ENCODE measurements at places on chromosomes 13 and 19.

DNA sequence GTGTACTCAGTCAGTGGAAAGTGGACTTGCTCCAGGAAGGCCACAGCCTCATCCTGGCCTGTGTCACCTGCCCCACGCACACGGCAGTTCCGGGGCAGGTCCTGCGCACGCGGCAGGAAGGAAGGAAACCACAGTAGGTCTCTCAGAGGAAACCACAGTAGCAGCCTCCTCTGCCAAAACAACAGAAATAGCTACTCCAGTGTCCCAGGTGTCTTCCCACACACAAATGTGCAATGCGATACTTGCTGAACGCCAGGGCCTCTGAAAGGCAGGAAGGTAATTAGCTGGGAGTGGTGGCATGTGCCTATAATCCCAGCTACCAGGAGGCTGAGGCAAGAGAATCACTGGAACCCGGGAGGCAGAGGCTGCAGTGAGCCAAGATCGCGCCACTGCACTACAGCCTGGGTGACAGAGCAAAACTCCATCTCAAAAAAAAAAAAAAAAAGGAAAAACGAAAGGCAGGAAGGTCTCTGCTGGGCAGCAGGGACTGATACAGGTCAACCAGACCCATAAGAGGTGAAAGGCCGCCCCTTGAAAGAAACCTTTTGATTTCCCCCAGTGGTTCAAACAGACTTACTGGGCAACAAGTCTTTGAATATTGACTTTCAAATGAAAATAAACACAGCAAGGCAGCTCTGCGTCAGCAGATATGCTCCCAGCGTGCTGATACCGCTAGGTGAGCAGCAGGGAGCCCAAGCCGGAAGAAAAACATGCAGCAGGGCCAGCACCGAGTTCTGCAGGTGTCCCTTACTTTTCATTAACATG, 49.5 kb downstream of the CRYL1 start:
- DNase-seq: peak; percentile 22

DNA sequence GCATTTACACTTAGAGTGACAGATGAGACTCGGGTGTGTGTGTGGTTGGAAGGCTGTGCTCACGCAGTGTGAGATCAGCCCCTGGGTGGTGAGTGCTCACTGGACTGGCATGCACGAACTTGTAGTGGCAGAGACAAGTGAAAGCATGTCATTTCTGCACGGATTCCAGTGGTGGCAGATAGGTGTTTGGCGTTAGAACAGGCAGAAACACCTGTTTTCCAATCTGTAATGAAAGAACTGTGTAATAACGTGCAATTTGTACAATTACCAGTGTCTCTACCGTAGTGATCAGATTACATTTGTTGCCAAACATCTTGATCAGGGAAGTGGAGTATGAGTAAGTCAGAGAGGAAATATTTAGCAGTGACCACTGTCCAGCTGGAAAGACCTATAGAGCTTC, 8.2 kb downstream of the LAMP1 start:
- DNase-seq: no peak

GRCh38 chr13:98454389-98454881, 122.5 kb downstream of the STK24 start:
- DNase-seq: peak; percentile 91

DNA sequence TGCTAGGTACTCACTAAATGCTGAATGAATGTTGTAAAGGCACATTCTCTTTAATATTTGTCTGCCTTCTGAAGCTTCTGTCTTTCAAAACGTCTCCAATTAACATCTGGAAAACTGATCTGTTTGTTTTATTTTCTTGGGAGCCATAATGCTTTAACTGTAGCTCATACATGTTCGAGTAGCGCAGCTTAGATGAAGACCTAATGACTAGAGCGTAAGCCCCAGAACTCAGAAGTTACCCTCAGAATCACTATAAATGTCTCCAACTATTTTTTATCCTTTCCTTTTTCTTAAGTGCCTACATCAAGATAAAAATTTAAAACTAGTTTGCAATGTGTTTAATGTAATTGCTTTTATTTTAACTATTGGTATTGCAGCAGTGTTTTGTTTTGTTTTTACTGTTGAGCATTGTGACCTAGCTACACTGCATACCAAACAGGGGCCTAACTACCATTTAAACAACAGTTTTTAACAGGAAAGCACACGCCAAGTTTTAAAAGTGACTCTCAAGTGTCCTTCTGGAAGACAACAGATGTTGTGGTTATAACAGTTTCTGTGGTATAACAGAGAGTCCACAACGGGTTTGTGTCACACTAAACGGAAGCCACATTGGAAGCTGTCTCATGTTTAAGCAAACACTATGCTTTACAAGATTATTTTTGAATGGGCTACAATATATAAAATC, 42.0 kb downstream of the MRPL57 start:
- DNase-seq: no peak

DNA sequence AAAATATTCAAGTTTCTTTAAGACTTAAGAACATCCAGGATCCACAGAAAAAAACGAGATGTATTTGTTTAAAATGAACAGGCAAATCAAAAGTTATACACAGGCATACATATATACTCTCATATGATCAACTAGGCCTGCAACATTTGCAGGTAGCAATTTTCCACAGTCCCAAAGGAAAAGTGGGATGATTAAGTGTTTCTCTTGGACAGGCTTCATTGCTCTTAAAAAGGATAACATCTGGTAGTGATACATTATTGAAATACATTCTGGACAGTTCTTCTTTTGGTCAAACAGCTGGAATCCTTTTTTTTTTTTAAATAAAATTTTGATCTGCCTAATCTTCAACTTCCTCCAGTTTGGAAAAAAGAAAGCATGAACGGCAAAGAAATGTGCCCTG, 114.8 kb upstream of the TDRD3 start:
- peak; percentile 90 for DNase-seq

- DNase-seq: no peak
Observed at GRCh38 chr19:17977488-17977887, 10.6 kb downstream of the KCNN1 start.

DNA sequence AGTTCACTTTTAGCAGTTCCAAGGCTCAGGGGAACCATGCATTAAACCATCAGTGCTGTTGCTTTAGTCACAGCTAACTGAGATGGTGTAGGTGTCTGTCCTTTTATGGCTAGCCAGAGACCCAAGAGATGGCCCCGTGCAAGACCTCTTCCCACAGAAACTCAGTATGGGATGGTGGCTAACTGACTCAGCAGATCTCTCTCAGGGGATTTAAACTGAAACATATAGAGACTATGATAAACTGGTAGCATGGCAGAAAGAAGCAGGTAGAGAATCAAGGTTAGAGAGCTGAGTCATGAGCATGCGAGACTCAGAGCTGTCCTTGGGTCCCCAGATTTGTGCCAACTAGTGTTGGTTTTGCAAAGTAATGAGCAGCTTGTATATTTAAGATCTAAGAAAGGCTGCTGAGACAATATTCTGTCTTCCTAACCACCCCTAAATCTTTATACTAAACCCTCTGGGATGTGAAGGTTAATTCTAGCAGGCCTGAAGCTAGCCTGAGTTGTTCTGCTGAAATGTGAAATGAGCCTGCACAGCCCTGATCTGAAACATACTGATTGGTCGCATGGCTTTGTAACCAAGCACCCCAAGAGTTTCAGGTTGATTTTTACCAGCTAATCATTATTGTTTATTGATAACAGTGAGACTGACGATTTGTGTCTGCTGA, 6.5 kb upstream of the SCEL start:
- no peak for DNase-seq

DNA sequence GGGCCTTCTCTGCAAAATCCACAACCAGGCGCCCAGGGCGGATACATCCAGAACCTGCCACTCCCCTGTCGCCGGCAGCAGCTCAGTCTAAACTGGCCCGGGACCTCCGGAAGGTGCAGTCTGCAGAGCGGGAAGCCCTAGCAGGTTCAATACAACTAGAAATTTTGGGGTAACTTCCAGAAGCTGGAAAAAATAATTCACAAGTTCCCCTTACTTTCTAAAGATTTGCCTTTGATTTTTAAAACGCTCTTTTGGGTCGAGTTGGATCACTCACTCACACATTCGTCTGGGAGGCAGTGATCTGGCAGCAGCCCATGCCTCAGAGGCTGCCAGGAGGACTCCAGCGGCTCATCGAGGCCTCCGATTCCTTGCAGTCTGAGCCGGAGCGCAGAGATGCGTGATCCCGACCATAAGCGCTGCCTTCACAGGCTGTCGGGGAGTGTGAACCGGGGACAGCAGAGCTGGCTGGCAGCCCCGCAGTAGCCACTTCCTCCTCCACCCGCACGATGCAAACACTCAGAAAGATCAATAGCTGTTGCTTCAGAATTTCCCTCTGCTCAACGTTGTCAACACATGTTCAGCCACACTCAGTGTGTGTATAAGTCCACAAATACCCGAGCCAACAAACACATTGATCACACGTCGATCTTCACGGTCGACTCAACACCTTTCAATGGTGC, 35.6 kb upstream of the ZNF507 start:
- no peak for DNase-seq

DNA sequence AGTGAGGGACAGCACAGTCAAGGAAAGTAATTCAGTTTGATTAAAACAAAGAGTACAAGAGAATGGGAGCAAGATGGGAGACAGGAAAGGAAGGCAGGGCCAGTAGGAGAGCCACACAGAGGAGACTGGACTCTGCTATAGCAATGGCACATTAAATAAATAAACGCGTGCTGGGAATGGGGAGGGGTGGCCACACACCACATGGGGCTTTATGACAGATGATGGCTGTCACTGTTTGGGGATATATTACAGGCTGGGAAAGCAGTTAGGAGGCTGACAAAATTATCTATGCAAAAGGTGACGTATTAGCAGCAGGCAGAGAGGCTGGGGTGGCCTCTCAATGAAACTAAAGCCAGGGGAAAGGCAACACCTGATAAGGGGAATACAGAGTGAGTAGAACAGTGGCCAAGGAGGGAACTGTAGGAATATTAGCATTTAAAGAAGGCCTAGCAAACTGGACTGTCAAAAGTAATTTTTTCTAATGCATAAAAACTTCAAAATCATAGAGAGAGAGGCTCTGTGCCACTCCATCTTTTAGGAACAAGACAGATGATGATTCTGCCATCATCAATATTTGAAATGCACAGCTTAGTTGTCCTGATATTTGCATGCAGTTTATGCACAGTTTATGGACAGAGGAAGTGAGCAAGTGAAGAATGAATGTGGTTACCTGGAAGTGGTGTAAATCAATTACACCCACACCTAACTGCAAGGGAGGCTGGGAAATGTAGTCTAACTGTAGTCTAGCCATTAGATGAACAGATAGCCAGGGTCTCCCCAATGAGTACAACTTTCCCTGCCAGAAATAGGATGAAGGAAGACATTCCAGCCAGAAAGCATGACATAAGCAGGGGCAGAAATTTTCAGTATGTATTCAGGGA, 346.5 kb downstream of the FOXO1 start:
- no peak for DNase-seq

DNA sequence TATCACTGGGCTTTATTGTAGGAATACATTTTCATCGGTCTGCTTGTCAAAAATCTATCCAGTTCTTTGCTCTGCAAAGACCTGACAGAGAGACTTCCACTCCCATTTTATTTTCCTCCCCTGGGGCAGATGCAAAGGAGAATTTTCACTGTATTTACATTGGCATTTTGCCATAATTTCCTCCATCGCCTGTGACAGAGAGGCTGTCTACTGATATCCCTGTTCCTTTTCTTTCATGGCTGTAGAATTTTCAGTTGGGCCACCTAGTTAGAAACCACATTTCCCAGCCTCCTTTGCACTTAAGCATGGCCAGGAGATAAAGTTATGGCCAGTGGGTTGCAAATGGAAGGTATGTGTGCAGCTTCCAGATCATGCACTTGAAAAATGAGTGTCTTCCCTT, 89.3 kb downstream of the NUFIP1 start:
- DNase-seq: no peak

- no peak for DNase-seq
Observed at GRCh38 chr19:27846944-27847343, 1366.0 kb downstream of the UQCRFS1 start.

DNA sequence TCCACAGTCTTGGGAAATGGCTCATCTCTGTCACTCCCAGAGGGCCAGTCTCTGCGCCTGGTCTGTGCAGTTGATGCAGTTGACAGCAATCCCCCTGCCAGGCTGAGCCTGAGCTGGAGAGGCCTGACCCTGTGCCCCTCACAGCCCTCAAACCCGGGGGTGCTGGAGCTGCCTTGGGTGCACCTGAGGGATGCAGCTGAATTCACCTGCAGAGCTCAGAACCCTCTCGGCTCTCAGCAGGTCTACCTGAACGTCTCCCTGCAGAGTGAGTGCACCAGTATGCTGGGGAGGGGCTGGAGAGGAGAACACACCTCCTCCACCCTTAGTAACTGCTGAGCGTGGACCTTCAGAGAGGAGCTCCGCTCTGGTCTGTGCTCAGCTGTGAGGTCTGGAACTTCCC, 2.3 kb downstream of the SIGLEC9 start:
- no peak for DNase-seq

- no peak for DNase-seq
Observed at GRCh38 chr13:107324416-107325204, 756.7 kb upstream of the ARGLU1 start.

DNA sequence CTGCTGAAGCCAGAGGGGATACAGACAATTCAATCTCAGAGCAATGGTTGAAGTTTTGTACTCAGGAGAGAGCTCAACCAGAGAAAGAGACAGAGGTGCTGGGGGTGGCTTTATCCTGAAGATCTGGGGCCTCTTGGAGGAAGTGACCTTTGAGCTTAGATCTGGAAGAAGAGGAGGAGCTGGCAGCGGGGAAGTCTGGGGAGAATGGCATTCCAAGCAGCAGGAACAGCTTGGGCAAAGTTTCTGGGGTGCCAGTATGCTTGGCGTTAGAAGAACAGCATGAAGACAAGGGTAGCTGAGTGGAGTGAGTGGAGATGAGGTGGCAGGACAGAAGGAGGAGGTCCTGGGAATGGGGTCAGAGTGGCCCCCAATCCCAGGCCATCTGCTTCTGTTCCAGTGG, 11.3 kb downstream of the MAST3 start:
- DNase-seq: no peak

DNA sequence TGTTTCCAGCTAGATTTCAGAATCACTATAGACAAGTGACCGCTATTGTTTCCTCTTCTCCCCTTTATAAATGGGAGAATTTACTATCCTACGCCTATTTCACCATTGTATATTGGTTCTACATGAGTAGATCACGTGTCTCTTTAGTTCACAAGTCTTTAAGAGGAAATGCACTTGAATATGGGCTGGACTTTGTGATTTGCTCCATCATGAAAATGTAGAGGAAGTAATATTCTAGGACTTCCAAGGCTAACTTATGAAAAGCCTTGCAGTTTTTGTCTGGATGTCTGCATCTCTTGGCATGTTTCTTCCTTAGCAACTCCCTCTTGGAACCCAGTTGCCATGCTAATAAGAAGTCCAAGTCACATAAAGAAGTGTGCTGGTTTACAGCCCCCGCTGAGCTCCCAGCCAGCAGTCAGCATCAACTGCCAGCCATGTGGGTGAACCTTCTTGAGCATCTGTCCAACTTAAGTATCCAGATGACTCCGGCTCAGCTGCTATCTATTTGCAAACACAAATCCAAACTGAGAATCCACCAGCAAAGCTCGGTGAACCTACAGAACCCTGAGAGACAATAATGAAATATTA, 4.8 kb upstream of the FBXL3 start:
- peak; percentile 20 for DNase-seq

DNA sequence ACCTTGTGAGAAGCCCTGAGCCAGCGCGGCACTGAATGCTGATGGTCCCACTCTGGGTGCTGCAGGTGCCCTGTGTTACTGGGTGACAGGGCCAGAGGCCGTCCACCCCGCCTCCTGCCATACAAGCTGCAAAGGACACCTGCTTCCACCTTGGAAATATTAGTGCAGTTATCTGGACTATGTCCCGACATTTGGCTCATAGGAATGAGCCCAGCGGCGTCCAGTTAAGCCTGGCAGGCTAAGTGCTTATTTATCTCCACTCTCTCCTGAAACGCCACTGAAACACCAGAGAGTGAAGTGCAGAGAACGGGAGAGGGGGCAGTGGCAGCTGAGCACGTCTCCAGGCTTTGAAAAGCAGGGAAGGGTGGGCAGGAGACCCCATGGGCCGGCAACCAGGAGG, 145.8 kb downstream of the KDM4B start:
- DNase-seq: no peak
